ENCODE measurements at places on chromosomes 11 and 22.

DNA sequence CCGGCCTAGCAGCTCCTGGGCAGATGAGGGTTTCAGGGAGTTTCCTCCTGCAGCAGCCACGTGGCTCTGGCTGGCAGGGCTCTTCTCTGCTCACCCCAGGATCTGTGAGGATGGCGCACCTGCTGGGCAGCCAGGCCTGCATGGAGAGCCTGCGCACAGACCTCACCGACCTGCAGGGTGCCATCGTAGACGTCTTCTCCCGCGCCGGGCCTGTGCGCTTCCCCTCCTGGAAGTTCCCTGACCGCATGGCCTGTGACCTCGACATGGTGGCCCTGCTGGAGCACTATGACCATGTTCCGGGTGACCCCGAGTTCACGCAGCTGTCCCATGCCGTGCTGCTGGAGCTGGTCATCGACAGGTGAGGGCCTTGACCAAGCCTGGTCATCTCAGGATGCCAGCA lies 9.1 kb downstream of the CCDC157 start:
- no peak for DNase-seq

DNA sequence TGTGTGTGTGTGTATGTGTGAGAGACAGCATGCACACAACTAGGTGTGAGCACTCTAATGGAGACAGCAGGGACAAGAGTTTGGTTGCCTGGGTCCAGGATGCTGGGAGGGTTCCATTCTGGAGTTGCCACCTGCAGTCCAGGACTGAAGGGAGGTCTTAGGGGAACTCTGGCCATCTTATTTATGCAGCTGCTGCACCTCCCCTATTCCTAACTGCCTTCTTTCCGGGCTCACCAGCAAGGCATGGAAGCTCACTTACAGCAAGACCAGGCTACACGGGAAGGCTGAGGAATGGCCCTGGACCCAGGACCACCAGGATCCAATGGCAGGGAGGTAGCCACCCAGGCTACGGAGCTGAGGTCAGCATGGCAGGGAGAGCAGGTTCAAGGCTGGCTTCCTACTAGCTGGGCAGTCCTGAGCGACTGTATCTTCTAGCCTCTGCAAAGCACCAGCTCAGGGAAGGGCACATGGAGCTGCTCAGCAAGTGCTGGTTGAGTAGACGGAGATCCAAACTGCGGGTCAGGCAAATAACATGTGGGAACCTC lies 42.2 kb upstream of the B3GAT1 start:
- DNase-seq: no peak

GRCh38 chr22:34236527-34236926 lies 316.3 kb upstream of the LARGE1 start:
- no peak for DNase-seq

GRCh38 chr22:41576877-41577276 lies 12.8 kb downstream of the PMM1 start:
- DNase-seq: peak; percentile 81

GRCh38 chr11:126100716-126101115 lies 38.0 kb upstream of the CDON start:
- no peak for DNase-seq

GRCh38 chr11:134585666-134586610 lies 173.9 kb upstream of the B3GAT1 start:
- DNase-seq: no peak

- no peak for DNase-seq
Observed at GRCh38 chr11:2874963-2875362, 10.6 kb downstream of the CDKN1C start.

DNA sequence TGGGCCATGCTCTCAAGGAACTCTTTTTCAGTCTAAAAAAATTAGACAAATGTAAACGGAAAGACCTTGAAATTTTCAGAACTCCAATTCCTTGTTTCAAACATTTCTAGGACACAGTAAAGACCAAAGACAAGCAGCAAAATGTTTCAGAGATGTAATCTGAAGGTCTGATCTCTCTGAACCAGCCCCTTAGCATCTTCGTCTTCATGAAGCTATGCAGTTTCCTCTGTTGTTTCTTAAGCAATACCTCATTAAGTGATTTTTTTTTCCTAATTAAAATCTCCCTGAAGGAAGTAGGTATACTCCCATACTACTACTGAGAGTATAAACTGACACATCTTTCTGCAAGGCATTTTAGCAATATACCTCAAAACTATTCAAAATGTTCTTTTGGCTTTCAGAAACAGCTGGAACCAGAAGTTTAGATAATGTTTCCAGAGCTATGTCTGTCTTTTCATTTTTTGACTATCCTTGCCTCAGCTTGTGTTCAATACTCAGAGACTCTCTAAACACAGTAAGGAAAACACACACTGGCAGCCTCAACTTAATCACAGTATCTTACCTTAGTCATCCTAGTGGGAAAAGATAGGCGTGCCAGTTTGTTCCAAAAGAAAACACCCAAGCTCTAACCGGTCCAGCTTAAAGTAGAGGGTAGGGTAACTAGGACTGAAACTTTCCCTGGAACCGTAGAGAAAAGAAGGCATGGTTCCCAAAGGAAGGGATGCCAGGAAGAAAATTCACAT lies 25.1 kb downstream of the SBF2 start:
- DNase-seq: no peak

DNA sequence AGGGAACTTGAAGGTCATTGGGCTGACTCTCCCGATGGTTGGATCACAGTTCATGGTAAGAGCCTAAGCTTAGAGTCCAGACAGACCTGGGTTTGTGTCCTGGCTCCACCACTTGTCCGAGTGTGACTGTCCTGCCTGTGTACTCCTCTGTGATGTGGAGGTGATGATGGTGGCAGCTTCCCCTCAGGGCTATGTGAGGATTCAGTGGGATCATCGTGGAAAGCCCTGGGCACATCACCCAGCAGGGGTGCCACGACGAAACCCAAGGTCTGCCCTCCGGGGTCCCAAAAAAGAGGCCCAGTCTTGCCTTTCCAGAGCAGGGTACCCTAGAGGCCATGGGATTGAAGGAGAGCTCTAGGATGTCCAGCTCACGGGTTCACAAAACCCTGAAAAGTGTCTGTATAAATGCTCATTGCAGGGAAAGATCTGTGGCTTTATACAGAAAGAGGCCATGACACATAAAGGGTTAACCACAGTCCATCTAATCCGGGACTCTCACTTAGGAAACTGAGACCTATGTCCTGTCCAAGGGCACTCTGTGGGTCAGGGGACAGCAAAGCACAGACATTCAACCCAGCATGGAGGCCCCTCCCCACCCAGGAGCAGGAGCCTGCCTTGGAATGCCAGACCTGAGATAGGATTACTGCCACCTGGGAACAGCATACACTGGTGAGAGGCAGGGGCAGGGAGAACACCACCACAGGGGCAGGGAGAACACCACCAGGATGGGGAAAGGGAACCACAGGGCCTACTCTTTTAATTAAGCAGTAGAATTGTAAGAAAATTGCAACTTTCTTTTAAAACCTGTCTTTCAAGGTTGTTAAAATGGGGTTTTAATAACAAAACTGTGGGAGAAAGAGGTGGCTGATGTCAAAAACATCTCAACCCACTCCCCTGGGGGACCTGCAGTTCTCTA lies 51.3 kb downstream of the IGLL5 start:
- no peak for DNase-seq

DNA sequence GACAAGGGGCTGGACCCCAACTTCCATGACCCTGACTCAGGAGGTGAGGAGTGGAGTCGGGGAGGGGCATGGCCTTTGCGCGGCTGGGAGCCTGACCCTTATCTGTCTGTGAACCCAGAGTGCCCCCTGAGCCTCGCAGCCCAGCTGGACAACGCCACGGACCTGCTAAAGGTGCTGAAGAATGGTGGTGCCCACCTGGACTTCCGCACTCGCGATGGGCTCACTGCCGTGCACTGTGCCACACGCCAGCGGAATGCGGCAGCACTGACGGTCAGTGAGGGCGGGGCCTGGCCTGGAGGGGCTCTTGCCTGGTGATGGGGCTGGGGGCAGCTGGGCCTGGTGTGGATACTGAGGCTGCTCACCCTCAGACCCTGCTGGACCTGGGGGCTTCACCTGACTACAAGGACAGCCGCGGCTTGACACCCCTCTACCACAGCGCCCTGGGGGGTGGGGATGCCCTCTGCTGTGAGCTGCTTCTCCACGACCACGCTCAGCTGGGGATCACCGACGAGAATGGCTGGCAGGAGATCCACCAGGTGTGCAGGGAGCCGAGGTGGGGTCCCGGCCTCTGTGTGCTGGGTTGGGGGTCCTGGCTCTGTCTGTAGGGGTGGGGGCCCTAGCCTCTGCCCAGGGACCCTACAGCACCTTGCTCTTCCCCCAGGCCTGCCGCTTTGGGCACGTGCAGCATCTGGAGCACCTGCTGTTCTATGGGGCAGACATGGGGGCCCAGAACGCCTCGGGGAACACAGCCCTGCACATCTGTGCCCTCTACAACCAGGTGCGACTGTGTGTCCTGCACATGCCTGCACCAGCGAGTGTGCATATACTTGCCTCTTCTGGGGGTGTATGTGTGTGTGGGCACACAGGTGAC lies 6.3 kb downstream of the SHANK3 start:
- DNase-seq: no peak

GRCh38 chr11:24238771-24239645 lies 257.8 kb upstream of the LUZP2 start:
- DNase-seq: no peak

DNA sequence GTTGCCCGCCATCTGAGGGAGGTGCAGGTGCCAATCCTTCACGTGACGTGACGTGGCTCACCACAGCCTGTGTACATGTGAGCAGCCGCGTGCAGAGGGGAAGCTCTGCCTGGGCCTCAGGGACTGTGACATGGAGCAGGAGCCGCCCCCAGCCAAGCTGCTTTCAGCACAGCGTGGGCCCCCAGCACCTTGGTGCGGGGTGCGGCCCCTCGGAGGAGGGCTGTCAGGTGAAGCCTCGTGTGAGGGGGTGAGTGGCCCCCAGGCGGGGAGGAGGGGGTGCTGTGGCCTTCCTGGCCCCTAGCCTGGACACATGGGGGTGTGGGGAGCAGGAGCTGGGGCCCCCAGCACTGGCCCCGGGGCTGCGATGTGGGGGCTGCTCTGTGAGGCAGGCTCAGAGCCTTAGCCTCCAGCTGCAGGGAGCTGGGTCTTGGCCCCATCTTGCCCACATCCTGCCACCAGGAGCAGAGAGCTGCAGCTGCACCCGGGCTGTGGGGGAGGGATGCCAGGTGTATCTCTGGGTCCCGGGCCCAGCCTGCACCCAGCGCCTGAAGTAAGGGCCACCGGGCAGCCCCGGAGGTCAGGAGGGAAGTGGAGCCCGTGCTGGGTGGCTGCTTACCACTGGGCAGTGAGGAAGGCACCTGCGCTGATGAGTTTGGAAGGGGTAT lies at the start of gene ADORA2A:
TSS of gene ADORA2A (plus strand) at position 100 of the 665 bp plus-strand sequence. CDS start 5,806 bp downstream, outside the sequence.
- DNase-seq: no peak

GRCh38 chr22:19614536-19614863 lies 90.3 kb upstream of the CLDN5 start:
- no peak for DNase-seq

GRCh38 chr11:92759571-92760214 lies 209.8 kb upstream of the MTNR1B start:
- no peak for DNase-seq

DNA sequence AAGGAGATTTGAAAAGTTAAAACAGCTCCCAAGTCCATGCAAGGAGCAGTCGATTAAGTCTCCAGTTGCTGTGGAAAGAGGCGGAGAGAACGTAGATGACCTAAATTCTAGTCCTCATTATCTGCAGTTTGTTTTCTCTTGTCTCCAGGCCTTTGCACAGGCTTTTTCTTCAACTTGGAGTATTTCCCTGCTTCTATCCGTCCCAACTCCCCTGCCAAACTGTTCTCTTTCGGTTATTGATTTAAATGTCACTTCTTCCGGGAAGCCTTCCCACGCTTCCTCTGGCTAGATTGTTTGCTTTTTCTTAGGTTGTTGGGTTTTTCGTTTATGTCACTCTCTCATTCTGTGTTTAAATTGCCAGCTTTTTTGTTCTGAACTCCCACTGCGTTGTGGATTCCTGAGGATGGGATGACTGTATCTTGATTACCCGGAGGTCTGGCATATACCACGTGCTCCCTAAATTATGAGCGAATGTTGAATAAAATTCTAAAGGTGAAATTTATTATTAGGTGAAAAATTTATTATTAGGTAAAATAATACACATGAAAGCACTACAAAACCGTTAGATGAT lies 463 bp downstream of the TMEM126B start:
- DNase-seq: no peak

DNA sequence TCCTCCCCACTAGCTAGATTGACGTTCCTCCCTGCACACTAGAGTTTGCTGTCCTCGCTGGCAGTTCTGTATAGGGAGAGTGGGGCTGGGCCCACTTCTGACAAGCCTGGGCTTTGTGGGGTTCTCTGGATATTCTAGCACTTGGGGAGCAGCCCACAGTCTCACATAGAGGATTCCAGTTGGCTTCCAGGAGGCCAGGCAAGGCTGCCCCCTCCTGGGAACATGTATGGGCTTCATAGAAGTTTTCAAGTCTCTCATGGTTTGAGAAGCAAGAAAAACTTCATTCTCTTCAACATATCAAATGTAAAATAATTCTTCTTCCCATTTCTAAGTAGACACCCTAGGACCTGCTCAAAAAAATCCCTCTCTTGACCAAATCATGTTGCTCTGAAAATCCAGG lies 87.5 kb downstream of the NAV2 start:
- no peak for DNase-seq

DNA sequence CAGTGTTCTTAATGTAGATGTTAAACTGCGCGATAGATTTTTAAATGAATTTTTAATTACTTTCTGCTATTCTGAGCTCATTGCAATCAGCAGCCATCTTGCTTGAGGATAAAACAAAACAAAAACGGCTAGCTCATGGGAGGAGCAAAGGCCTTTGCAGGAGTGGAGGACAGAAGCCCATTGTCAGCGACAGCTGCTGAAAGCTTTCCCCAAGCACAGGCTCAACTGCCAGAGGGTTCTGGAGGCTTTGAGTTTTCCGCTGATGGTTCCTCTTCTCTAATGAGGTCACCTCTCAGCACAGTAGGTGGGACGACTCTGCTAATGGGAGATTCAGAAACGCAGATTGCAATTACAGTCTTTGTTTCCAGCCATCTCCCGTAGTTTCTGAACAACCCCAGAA lies 167.1 kb upstream of the TTC12 start:
- DNase-seq: peak; percentile 59

- DNase-seq: no peak
Observed at GRCh38 chr22:17779286-17780115, 5.2 kb upstream of the BID start.

- DNase-seq: no peak
Observed at GRCh38 chr11:1459764-1460395, 26.7 kb downstream of the MOB2 start.

DNA sequence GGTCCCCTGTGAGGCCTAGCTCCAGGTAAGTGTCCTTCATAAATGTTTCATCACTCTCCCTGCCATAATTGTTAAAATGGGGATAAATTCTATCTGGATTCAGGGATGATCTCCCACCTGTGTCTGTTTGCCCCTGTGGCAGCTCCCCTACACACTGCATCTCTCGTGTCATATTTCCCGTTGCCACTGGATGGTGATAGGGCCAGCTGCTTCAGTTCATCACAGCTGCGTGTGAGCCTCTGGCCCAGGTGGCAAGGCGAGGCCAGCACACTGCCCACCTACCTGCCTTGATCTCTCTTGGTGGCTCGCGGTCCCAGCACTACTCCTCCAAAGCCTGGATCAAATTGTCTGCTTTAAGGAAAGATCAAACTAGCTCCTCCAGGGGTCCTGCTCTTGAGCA lies 187.4 kb downstream of the GRIK4 start:
- no peak for DNase-seq

All from ecto neural progenitor cell (in vitro differentiated cells).